ENCODE measurements at places on chromosomes 2 and 18.

DNA sequence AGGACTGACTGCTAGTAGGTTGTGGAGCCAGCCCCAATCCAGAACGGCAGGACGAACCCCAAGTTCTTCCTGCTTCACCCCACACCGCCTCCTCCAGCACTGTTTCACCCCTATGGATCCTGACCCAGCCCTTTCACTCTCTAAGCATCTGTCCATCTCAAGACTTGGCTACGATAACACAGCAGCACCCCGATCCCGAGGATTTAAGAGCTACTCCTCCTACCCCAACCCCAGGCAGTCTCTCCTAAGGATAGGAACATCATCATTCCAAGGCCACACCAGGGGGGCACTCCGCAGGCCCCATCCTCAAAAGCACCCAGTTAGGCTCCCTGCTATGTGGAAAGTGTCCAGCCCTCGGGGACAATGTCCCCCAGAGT is 645 bp downstream of the KCTD18 start:
- DNase-seq: peak; percentile 5

DNA sequence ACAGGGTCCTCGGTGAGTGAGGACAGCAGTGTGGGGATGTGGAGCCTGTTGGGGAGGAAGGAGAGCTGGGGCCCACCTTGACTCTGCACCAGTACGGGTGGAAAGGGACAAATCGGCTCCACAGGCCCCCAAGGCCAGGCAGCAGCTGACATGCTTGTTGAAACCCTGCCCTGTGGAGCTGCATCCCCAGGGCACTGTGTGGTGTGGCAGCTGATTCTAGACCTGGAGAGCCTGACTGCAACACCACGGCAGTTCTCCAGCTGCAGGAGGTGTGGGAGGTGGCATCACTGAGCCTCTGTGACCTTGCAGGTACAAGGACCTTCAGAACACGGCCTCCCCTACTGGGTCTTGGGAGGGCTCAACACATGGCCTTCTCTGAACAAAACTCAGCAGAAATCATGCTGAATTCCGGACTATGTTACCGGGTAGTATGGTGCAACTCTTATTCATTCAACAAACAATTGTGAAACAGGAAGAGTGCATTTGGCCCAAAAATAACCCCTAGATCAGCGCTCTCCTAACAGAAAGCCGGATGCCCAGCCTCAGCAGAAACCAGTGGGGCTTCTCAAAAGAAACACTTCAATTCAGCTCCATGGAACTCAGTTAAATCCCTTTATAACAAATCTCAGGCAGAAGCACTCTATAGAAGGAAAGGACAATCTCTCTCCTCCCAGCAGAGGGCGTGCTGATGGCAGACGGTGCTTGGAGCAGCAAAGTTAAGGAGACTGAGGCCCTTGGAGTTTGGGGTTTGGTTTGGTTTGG is 104.4 kb upstream of the SALL3 start:
- DNase-seq: peak; percentile 25

DNA sequence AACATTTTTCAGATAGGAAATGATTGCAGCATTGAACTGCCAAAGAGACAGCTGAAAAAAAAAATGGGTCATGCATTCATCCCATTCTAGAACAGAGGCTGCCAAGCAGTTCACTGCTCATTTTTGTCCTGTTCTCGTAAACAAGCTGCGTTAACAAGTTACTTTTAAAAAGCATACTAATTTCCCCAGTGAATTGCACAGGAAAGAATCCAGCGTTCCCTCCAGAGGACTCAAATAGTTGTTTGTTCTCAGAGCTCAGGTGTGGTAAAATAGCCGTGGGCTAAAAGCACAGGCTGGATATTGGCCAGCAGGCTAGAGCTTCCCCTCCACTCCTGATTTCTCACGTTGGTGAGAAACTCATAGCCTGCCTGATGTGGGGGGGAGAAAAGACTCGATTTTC is 76.1 kb upstream of the AQP4 start:
- no peak for DNase-seq

DNA sequence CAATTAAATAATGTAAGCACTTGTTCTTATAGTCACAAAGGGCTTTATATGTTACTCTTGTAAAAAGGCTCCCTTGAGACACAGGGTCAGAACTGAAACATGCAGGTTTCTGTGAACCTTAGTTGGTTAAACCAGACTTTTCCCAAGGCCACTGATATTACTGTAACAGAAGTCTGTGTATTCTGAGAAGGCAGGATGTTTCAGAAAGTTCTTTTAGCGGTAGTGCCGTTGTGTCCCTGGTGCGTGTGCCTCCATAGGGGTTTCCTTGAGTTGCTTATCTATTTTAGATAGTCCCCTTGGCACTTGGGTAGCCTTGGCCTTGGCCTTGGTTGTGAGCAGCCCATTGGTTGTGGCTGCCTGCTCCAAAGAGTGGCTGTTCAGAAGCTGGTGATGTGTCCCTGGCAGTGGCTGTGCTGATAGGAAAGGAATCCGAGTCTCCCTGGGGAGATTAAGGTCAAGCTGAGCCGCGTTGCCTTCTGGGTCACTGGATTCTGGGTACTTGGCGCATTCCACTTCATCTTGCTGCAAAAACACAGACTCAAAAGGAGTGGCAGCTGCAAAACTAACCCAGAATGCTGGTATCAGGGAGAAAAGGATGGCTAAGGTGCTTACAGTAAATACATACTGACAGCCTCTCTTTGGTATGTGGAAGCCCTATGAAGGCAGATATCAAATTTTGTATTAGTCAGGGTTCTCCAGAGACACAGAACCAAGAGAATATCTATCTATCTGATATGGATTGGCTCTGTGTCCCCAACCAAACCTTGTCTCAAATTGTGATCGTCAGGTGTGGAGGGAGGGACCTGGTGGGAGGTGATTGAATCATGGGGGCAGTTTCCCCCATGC is 69.7 kb downstream of the FHOD3 start:
- no peak for DNase-seq

GRCh38 chr18:74531043-74531442 is 3.3 kb upstream of the CNDP1 start:
- no peak for DNase-seq

DNA sequence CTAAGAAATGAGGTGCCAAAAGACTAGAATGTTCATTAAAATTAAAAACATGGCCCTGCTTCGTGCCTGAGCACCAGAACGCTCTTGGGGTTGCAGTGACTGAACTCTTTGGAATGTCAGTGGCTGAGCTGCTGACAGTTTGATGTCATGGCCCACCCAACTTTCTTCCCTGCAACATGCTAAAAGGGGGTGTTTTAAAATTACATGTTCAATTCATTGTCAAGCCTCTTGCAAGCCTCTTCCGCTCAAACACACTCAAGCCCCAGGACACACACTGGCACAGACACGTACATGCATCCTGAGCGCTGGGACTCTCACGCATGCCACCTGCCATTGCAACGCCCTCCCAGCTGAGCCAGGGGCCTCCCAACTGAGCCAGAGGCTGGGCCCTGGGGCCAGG is 12.6 kb downstream of the RUFY4 start:
- no peak for DNase-seq

GRCh38 chr2:151849413-151850010 is 21.3 kb upstream of the ARL5A start:
- no peak for DNase-seq

GRCh38 chr2:98448441-98449145 is 3.9 kb downstream of the INPP4A start:
- DNase-seq: peak; percentile 85

DNA sequence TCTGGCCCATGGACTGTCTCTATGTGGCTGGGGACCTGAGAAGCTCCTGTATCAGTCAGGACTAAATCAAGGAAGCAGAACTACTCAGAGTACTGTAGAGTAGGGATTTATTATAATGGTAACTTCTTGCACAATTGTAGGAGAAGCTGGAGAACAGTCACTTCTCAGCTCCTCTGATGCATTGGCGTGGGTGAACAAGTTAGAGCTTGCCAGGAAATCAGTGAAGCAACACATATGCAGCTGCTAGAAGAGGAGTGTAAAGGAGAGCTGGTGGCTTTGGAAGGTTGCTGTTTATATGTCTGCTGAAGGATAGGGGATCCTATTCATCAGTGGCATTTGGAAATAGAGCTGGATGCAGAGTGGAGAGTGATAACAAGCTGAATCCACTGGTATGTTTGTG is 215.5 kb upstream of the CWC22 start:
- DNase-seq: no peak

GRCh38 chr2:43041661-43042360 is 184.6 kb downstream of the ZFP36L2 start:
- DNase-seq: no peak
